ENCODE measurements at places on chromosomes 1 and 21. TPM values are rescaled to one million over a fixed set of nuclear protein-coding genes. Genes with fewer than 3 reads are reported as not detected.
A peak's percentile ranks its signal among the peaks of the same experiment; 100 is the strongest.

IL22RA1 gene
- 3.6 TPM for total RNA-seq

ABCG1 gene
- total RNA-seq, result 10.9 TPM

SLC2A5 gene
- 2.7 TPM for total RNA-seq

TMEM200B gene
- 2.2 TPM for total RNA-seq

DNA sequence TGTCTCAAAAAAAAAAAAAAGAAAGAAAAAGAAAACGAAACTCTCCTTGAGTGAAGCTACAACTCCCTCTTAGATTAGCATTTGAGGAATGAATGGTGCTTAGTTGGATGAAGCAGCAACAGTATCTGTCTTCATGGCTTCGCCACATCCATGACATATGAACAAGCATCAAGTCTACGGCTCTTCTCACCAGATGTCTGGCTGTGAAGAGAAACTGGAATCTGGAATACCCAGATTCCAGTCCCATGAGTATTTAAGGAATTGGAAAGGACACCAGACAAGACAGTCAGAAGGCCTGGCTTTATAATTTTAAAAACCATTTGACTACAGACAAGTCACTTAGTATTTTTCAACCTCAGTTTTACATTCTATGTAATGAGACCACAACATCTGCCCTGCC is 38.0 kb upstream of the TADA1 start:
- no peak overlapping the region for H3K4me3 ChIP-seq
- H3K36me3 ChIP-seq, result no peaks in the 10 kb centered on the region
- H3K27me3 ChIP-seq, result peaks cover 25% of the 10 kb centered on the region
- peaks cover 5% of the 10 kb centered on the region for H3K4me1 ChIP-seq
- no peak overlapping the region for H3K27ac ChIP-seq

GRCh38 chr1:234610666-234611224 is 767 bp upstream of the IRF2BP2 start:
- H3K36me3 ChIP-seq, result peaks cover 20% of the 10 kb centered on the region
- H3K27me3 ChIP-seq, result no peaks in the 10 kb centered on the region
- H3K27ac ChIP-seq, result peak overlapping the region; percentile 99

- DNase-seq, result no peak
- no peak overlapping the region for H3K4me3 ChIP-seq
- H3K27ac ChIP-seq, result no peak overlapping the region
- H3K36me3 ChIP-seq, result no peaks in the 10 kb centered on the region
These were observed 11.7 kb downstream of the GFI1 start for GRCh38 chr1:92475029-92475428.

Data from esophagus squamous epithelium (tissue), 5 donors.